ENCODE measurements at places on chromosomes 5 and 9.
A peak's percentile ranks its signal among the peaks of the same experiment; 100 is the strongest.

DNA sequence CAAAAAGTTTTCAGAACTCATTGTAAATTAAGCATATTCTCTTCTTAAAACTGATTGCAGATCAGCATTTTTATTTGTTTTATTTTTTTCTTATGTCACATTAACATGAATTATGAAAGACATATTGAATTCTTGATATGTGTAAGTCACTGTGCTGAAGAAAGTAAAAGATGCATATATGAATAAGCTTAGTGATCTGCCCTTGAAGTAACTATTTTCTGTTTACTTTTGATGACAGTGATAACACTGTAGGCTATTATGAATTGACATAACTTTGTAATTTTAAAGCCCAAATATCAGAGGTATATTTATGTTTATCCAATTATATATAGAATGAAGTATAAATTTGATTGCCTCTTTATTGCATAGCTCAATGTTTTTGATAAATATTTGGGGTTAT lies 8.8 kb downstream of the PRR16 start:
- DNase-seq, result no peak

DNA sequence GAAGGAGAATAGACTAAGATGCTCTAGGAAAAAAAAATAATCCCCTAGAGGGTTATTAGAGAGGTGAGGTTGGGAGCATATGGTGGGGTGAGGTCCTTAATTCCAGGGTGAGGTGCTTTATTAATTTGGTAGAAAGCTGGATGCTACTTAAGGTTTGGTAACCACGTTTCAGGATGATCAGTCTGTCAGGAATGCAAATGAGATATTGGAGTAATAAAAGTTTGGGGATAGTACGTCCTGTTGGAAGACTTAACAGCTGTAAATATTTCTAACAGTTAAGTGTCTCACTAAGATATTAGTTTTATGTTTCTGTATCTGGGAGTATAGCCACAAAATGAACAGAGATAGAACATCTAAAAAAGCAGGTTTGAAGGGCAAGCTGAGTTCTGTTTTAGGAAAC lies 578.9 kb downstream of the CETN3 start:
- no peak for DNase-seq

- DNase-seq, result peak; percentile 57
These were observed 211.6 kb downstream of the MAST4 start for GRCh38 chr5:66807743-66808142.

GRCh38 chr5:32299059-32299677 lies 13.6 kb downstream of the MTMR12 start:
- no peak for DNase-seq

- no peak for DNase-seq
These were observed 826 bp upstream of the PRDM9 start for GRCh38 chr5:23506329-23507236.

- DNase-seq, result no peak
These were observed 109.0 kb downstream of the IRX1 start for GRCh38 chr5:3704661-3705060.

GRCh38 chr9:93664549-93665120 lies 88.3 kb downstream of the PHF2 start:
- no peak for DNase-seq
